ENCODE measurements at places on chromosomes 2 and 18. TPM values are rescaled to one million over a fixed set of nuclear protein-coding genes. Genes with fewer than 3 reads are reported as not detected.
A peak's percentile ranks its signal among the peaks of the same experiment; 100 is the strongest.

STK17B gene
- total RNA-seq = 3.6 TPM

OSR1 gene
- 10.3 TPM for total RNA-seq

TPRKB gene
- 43.3 TPM for total RNA-seq

DNAJC5G gene
- not detected for total RNA-seq

B4GALT6 gene
- total RNA-seq = 33.1 TPM

GRCh38 chr2:134035605-134036370 lies 218.1 kb upstream of the MGAT5 start:
- peaks cover under 1% of the 10 kb centered on the region for H3K27me3 ChIP-seq
- no peak for DNase-seq
- no peak overlapping the region for H3K4me3 ChIP-seq
- H3K4me1 ChIP-seq = peaks cover 1% of the 10 kb centered on the region
- no peaks in the 10 kb centered on the region for H3K36me3 ChIP-seq
- H3K27ac ChIP-seq = no peak overlapping the region

- H3K27ac ChIP-seq = no peak overlapping the region
- H3K4me3 ChIP-seq = no peak overlapping the region
- H3K27me3 ChIP-seq = no peaks in the 10 kb centered on the region
- H3K4me1 ChIP-seq = peaks cover 19% of the 10 kb centered on the region
- DNase-seq = no peak
- peaks cover 5% of the 10 kb centered on the region for H3K36me3 ChIP-seq
Observed at GRCh38 chr2:67945940-67946339, 116.9 kb downstream of the C1D start.

DNA sequence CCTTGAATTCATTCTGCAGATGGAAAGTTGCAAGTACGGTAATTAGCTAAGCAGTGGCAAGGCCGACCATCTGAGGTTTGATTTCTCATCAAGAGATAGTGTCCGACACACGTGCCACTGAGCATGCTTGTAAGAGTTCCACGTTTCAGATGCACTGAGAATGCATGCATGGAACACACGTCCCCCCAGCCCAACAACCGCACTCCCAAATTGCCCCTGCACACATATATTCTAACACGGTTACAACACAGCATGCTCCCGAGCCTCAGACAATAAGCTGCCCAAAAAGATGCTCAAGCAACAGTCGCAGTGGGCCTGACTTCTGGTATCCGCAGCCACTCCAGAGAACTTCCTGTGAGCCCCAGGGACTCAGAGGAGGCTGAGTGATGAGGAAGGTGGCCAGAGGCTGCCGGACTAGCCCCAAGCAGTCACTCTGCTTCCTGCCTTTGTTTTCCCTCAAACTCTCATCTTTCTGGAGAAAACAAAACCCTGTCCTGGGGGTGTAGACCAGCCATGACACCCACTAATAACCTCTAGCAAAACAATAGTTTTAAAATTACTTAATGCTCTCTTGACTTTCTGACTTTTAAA lies 204.0 kb downstream of the TGIF1 start:
- H3K4me1 ChIP-seq = peaks cover 37% of the 10 kb centered on the region
- DNase-seq = no peak
- H3K36me3 ChIP-seq = no peaks in the 10 kb centered on the region
- H3K27ac ChIP-seq = peak overlapping the region; percentile 33

GRCh38 chr2:200189964-200190363 lies 116.5 kb upstream of the SPATS2L start:
- H3K4me1 ChIP-seq = peaks cover 15% of the 10 kb centered on the region
- DNase-seq = no peak
- no peak overlapping the region for H3K27ac ChIP-seq
- H3K36me3 ChIP-seq = no peaks in the 10 kb centered on the region

DNA sequence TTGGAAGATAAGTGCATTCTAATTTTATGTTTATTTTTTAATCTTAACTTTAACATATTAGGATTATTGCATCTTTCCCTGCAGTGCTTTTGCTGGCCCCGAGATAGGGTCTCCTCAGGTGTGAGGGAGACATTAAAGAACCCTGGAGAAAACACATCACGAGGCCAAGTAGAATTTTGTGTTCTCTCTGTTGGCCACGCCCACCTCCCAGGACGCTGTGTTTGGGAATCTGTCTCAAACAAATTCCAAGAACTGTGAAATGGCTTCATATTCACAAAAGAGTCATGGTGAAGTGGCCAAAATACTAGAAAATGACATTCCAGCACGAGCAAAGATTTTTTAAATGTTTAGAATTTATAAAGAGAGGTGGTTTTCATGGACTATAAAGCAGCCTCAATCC lies 27.3 kb downstream of the RNF144A start:
- no peak overlapping the region for H3K27ac ChIP-seq
- H3K4me3 ChIP-seq = no peak overlapping the region
- H3K4me1 ChIP-seq = peaks cover 4% of the 10 kb centered on the region

GRCh38 chr2:171034315-171034714 lies 105.3 kb downstream of the GORASP2 start:
- DNase-seq = no peak
- H3K4me1 ChIP-seq = peaks cover 1% of the 10 kb centered on the region
- peaks cover 50% of the 10 kb centered on the region for H3K36me3 ChIP-seq
- no peak overlapping the region for H3K27ac ChIP-seq
- H3K4me3 ChIP-seq = no peak overlapping the region
- no peaks in the 10 kb centered on the region for H3K27me3 ChIP-seq
